ENCODE measurements at places on chromosomes 1 and 21. TPM values are rescaled to one million over a fixed set of nuclear protein-coding genes. Genes with fewer than 3 reads are reported as not detected.
A peak's percentile ranks its signal among the peaks of the same experiment; 100 is the strongest.

GRCh38 chr1:171128463-171128862, 37.8 kb downstream of the FMO3 start:
- no peak for DNase-seq

- DNase-seq = peak; percentile 13
These were observed 24.6 kb downstream of the IER5 start for GRCh38 chr1:181113059-181113641.

DNA sequence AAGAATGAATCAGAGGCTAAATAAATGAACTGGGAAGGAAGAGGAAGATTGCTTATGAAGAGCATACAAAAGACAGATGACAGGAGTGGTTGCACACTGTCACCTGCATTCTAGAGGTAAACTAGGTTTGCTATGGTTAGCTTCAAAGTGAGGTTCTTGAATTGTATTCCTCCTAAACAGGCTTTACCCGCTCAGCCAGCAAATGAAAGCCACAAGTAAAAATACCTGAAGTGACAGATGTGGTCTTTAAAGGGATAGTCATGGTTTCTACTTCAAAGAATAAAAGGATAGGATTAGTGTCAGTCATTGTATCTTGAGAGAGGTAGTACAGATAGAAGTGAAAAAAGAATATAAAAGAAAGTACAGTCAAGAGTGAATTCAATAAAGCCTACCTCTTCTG, 32.4 kb upstream of the PRDX6 start:
- no peak for DNase-seq

GRCh38 chr1:95003433-95003738, 69.4 kb downstream of the ALG14 start:
- no peak for DNase-seq

DNA sequence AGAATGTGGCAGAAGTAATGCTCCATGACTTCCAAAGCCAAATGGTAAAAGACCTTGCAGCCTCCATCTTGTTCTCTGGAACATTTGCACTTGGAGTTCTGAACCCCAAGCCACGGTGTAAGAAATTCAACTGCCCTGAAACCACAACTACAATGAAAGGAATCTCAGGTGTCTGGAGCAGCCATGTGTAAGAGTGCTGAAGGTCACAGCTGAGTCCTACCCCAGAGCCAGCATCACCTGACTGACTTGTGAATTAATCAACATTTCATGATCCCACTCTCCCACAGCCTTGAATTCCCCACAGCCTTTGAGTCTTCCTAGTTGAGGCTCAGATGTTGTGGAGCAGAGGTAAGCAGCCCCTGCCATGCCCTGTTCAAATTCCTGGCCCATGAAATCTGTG, 192.8 kb upstream of the CAMK1G start:
- no peak for DNase-seq

- no peak for DNase-seq
These were observed 139.9 kb upstream of the ZNF644 start for GRCh38 chr1:91161749-91162148.

DNA sequence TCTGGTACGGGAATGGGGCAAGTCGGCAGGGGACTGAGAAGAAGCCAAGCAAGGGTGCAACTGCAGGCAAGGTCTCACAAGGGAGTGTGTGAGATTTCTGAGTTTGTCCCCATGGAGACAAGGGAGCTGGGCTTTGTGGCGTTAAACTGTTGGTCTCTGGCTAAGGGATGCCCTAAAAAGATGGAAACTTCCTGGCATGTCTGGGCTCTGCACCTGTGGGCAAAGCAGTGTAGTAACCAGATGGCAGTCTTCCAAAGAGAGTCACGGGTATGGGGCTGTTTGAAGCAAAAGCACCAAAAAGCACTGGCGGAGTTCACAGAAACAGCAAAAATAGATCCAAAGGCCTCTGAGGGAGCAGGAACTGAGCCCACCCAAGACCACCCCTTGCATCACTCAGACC, 104.8 kb upstream of the SLC44A3 start:
- no peak for DNase-seq

- no peak for DNase-seq
These were observed 48.2 kb downstream of the HHAT start for GRCh38 chr1:210376836-210377372.

DNA sequence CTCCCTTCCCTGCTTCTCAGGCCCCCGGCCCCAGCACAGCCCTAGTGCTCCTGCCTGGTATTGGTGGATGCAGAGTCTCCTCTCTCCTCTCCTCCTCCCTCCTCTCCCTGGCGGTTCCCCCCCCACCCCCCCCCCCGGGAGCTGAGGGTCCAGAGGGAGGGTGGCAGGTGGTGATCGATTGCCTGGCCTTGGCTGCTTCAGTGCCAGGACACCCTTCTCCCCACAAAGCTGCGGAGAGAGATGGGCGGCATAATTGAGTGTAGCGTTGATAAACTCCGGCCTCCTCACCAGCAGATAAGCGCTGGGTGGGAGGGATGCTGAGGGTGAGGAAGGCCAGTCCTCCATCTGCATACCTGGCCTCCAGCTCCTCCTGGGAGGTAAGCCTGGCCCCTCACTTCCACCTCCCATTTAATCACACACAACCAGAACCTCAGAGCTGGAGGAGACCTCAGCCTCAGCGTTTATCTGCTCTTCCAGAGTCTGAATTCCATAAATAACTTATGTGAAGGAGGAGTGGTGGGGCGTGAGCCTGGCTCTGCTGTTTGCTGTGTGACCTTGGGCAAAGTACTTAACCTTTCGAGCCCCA, 60.8 kb downstream of the LRRN2 start:
- DNase-seq = no peak

DNA sequence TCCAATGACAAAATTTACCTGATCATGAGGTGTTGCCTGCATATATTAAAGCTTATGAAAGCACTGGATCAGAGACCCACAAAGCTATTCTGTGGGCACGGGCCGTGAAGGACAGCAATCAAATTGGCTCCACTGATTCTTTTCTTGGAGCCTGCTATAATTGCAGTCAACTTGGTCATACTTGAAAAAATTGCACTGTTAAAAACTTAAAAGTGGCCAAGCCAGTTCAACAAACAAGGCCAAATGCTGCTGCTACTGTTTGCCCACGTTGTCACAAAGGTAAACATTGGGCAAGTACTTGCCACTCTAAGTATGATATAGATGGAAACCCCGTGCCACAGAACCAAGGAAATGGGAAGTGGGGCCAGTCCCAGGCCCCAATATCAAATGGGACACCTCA, 37.8 kb downstream of the CYP4A11 start:
- no peak for DNase-seq

- DNase-seq = peak; percentile 90
These were observed 811 bp downstream of the SH3D21 start for GRCh38 chr1:36306902-36307456.

DNA sequence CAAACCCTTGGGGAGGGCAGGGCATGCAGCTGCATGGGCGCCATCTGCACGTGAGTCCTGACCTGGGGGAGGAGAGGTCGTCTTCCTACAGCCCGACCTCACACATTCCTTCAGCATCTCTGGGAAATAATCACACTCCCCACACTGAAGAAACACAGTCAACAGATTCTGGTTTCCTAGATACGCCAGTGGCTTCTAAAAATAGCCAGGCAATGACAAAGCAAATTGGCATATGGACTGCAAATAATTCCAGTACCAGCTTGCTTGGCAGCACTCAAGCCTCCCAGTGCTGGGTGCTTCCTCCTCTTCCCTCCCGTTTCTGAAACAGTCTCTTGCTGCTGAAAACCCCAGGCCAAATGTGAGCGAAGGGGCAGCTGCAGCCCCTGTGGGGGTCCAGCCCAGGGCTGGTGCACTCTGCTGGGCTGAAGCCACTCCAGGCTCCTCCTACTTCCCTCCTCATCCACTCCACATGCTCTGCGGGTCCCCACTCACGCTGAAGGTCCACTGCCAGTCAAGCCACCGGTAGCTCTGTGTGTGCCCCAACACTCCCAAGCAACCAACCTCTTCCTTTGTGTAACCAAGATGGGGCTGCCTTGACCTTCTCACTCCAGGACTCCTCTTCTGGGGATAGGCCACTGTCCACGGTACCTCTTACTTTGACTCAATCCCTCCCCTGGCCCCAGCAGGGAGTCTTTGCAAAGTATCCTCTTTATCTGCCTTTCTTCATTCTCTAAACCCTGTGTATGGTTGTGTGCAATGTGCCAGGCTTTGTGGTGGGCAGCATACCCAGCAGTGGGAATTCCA, 69.0 kb downstream of the KCND3 start:
- no peak for DNase-seq

DNA sequence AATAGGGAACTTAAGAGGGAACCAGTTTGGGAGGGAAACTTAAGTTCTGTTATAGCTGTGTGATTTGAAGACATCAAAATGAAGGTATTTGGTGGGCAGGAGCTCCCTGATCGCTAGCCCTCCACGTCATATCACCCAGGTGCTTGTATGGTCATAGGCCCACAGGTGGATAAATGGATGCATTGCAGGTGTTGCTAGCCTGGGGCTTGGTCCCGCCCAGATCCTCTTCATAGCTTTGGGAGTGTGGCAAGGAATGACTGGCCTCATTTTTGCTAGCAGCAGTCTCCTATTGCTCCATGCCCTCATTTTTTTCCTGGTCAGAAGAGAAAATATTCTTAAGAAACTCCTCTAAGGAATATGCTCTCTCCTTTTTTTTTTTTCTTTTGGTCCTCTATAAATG, 11.3 kb downstream of the GNPAT start:
- DNase-seq = no peak

GRCh38 chr21:17539743-17540341, 27.0 kb downstream of the CXADR start:
- no peak for DNase-seq

- no peak for DNase-seq
These were observed 8.8 kb upstream of the RNF223 start for GRCh38 chr1:1082776-1083415.

DNA sequence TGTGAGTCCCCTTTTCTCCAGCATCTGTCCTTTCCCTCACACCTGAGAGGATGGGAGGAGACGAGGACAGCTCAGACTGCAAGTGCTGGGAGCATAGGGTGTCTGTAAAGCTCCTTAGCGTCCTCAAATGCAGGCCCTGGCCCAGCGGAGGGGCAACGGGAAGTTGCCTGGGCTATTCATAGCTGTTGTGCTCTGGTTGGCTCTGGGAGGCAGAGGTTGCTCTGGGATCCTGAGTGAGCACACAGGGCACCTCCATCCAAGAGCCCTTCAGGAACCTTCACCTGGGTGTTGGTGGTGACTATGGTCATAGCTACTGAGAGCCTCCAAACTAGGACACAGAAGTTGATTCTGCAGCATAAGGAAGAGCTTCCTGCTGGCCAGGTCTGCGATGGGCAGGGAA, 2.6 kb downstream of the PADI1 start:
- no peak for DNase-seq

- DNase-seq = no peak
These were observed 34.4 kb downstream of the KLHL20 start for GRCh38 chr1:173749137-173749536.

- DNase-seq = peak; percentile 14
These were observed 29.3 kb downstream of the SGIP1 start for GRCh38 chr1:66563094-66563800.

- DNase-seq = no peak
These were observed 10.4 kb downstream of the BCAN start for GRCh38 chr1:156652131-156652991.

GRCh38 chr1:179883745-179884138, 1.7 kb downstream of the TOR1AIP1 start:
- peak; percentile 45 for DNase-seq

DNA sequence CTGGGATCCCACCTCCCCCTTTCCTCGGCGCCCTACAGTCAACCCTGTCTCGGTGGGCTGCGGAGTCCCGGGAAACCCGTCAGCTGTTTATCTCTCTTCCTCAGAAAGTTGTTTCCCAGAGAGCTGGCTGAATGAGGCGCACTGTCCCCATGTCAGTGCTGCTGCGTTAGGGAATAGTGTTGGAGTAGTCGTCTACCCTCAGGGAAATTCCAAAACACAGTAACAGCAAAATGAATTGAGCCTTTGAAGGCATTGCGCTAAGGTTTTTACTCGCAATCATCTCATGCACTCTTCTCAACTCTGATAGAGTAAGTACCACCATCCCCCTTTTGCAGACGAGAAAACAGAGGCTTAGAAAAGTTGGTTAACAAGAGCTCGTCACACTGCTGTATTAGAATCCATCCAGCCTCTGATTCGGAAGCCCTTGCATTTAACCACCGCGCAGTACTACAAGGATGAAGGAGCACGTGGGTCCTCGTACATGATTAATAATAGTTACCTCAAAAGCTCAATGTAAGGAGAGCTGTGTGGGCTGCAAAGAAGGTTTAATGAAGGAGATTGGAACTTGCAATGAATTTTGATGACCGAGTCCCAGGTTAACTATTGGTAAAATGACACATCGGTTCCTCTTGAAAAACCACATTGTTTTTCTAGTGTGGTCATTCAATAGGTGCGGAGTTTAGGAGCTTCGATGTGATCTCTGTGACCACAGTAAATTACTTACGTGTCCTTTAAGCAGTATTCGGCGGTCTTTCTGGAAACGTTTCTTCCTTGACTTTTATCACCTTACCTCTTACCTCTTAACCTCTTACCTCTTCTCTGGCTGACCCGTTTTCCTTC, 788 bp upstream of the EDEM3 start:
- no peak for DNase-seq

- DNase-seq = no peak
These were observed 53.7 kb upstream of the TMPRSS2 start for GRCh38 chr21:41561701-41562100.

GRCh38 chr1:26022404-26022779, 817 bp downstream of the EXTL1 start:
- no peak for DNase-seq

FCN3 gene
- not detected for total RNA-seq

C1QB gene
- not detected for total RNA-seq

VANGL2 gene
- not detected for total RNA-seq

SEMA4A gene
- 0.09 TPM for total RNA-seq

S100A10 gene
- 16.8 TPM for total RNA-seq

ARHGEF16 gene
- 20.3 TPM for total RNA-seq

CCDC30 gene
- total RNA-seq = 1.2 TPM

KCNK2 gene
- not detected for total RNA-seq

PIGR gene
- not detected for total RNA-seq

S100A14 gene
- 2.0 TPM for total RNA-seq

MAGOH gene
- total RNA-seq = 145 TPM

MYOM3 gene
- 16.5 TPM for total RNA-seq

FCMR gene
- total RNA-seq = not detected
